ENCODE measurements at places on chromosomes 7 and 10. TPM values are rescaled to one million over a fixed set of nuclear protein-coding genes. Genes with fewer than 3 reads are reported as not detected.

Gene EBLN1
- total RNA-seq = not detected

Gene RGS10
- 25.0 TPM for total RNA-seq

Gene NPFFR1
- total RNA-seq = not detected

Gene OR2A42
- under 0.01 TPM for total RNA-seq
